GDM1 (cell line): ENCODE measurements at places on chromosomes 5 and 9.

GRCh38 chr5:134845335-134845851 lies 375 bp upstream of the C5orf24 start:
- no peak for DNase-seq

DNA sequence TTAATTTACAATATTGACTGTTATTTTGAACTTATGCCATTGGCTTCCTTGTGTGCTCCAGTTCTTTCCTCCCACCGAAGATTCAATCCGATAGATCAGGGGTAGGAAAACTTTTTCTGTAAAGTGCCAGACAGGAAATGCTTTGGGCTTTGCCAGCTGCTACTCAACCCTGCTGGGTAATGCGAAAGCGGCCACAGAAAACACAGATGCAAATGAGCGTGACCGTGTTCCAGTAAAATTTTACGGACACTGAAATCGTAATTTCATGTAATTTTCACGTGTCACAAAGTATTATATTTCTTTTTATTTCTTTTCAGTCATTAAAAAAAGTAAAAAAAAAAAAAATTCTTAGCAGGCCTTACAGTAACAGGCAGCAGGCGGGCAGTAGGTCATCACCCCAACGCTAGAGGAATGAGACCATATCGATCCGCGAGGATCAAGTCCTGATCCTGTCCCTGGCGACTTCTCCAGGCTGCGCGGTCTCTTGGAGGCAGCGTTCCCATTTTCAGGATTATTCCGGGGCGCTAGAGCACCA lies 599 bp downstream of the NMRK1 start:
- no peak for DNase-seq

GRCh38 chr9:109935406-109936087 lies 155.5 kb downstream of the PALM2AKAP2 start:
- no peak for DNase-seq

DNA sequence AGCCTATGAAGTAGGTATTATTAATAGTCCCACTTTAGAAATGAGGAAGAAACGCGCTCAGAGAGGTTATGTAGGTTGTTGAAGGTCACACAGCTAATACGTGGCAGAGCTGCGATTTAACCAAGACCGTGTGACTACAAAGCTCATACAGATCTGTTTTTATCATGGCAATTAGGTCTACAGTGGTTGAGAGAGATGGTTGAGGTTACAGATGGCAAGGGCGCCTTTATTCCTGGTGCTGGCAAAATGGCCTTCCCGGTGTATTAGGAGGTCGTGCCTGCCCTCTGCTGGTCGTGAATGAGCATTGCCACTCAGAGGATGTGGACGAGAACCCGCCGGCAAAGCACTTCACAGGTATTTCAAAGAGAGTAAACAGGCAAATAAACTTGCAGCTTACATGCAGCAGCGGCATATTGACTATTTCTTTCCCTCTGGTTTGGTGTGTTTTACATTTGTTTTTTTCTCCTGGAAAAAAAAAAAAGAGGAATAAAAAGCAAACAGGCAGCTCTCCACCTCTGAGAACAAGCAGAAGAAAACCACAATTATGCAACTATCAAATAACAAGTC lies 65.3 kb upstream of the EGFLAM start:
- DNase-seq = peak; percentile 26

GRCh38 chr9:91207729-91208418 lies 153.8 kb downstream of the AUH start:
- DNase-seq = no peak

GRCh38 chr9:123129423-123129822 lies 96.0 kb downstream of the GPR21 start:
- no peak for DNase-seq

DNA sequence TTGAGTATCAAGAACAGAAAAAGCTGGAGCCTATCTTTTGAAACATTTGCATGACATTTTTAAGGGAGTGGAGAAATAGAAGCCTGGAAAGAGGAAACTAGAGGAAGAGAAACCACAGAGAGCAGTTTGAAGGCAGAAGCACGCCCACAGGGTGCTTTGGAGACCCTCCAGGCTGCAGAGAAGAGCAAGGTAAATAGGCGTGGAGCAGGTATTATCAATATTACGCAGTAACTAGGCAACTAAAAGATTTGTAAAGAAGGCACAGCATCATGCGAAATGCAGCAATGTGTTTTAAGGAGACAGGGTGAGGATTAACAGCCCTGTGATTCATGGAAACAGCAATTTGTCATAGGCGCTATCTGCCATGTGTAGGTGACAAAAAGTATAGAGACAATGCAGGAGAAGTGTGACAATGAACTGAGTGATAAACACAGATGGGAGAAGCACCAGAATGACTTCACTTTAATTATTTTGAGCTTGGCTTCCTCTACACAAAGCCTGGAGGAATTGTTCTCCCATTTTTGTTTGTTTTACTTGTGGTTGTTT lies 281.2 kb downstream of the BRINP1 start:
- no peak for DNase-seq

- DNase-seq = no peak
Observed at GRCh38 chr5:179343719-179344430, 1.4 kb downstream of the ADAMTS2 start.

- no peak for DNase-seq
Observed at GRCh38 chr9:4831119-4831518, 38.4 kb downstream of the RCL1 start.

DNA sequence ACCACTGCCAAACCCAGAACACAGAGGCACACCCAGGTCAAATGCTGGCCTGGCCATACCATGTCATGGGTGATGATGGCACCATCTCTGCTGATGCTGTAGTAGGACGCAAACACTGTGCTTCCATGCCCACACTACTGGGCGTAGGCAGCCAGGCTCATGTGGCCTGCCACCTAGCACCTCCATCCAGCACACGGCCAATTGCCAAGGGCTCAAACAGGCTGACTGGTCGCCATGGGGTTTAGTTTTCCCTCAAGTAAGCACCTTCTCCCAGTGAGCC lies 39.4 kb downstream of the BICD2 start:
- no peak for DNase-seq
